ENCODE measurements at places on chromosomes 4 and X.

- no peak for DNase-seq
Observed at GRCh38 chrX:77444545-77444944, 2.6 kb upstream of the FGF16 start.

DNA sequence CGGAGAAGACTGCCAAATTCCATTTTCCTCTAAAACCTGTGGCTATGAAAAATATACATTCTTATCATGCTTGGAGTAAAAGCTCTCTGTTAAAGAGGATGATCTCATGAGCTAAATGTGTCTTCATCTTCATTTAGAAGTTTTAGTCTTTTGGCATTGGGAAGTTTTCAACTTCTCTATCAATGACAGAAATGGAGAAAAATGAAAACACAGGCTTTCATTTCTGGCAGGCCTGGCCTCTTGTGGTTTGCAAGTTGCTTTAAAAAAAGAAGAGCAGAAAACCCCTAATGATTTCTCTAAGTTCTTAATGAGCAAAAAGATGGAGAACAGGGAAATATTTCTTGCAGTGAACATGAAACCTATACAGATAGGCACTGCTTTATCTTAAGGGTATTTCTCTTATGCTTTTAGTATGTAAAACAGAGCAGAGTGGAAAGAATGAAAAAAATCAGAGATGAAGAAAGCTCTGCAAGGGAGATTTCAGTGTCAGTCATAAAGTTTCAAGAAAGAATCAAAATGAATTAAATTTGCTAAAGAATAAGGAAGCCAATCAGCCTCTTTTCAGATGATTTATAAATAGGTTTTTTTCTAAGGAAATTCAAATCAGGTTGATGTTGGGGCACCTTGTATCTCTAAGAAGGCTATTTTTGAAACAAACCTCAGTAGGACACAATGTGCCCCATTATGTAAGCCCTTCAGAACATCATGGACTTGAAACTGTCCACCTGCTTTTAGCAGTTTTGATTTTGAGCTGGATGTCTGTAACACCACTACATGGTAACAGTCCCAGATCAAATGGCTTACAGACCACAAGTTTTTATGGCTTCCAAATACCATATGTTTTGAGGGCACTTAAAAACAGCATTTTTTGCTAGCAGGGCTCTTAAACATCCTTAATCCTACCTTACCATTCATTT, 225.0 kb downstream of the GRIA3 start:
- DNase-seq: no peak

DNA sequence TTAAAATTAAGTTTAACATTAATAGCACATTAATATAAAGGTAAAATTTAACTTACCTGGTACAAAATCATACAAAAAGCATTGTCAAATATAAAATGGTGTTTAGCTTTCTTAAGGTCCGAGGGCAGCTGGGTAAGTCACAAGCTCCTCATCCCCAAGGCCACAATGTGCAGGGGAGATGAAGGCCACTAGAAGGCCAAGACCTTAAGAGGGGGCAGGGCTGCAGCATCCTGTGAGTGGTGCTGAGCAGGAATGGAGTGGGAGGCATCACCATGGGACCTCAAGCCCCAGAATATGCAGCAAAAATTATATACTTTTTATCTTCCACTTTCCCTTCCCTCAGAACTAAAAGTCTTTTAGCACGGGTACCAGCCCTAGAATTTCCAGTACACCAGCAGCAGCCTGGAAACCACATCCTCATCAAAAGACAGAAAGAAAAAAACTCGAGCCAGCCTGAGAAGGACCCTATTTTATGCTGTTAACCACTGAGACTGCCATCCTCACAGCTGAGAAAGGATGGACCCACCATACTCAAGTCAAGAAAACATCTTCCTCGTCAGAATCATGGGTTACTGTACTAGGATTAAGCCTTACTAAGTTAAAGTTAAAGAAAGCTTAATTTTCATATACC, 13.0 kb upstream of the RHOXF2 start:
- DNase-seq: no peak

DNA sequence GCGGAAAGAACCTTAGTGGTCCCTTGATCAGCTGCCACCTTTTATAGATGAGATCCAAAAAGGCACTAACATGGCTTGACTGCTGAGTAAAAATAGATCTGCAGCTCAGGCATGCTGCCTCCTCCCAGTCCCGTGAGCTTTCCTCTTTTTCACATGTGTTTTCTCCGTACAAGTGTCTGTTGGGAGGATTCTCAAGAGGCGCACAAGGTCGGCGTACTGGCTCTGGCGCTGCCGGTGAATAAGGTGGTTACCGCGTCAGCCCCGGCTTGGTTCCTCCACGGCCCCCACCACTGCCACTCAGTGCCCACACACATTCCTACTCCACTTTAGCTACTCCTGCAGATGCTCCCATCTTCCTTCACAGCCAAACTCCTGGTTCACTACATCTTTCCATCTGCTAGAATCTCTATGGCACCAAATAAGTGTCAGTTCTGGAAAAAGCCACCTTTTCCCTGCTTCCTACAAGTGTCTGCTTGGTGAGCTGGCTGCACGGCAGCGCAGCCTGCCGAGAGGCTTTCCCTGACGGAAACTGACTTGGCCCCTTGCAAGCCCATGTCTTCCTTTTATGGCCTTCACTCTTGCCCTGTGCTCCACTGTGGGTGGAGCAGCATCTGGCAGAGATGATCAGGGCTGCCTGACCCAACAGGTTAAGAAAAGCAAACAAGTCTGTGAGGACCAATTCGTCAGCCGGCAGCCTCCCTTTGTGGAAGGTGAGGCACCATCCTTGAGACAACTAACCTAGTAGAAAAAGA, 99.8 kb downstream of the KLHL8 start:
- no peak for DNase-seq

DNA sequence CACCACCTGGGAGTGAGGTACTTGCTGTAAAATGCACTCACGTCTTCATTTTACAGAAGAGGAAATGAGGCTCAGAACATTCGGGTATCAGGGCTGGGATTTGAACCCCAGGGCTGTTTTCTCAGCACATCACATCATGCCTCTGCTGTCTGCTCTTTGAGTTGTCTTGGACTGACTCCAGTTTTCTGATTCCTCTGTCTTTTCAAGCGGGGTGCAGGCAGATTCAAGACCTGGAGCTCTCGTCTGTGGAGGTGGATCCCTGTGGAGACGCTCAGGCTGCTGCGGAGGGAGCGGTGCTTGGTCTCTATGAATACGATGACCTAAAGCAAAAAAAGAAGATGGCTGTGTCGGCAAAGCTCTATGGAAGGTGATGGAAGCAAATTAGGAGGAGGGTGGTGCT, 6.3 kb downstream of the LAP3 start:
- DNase-seq: no peak

DNA sequence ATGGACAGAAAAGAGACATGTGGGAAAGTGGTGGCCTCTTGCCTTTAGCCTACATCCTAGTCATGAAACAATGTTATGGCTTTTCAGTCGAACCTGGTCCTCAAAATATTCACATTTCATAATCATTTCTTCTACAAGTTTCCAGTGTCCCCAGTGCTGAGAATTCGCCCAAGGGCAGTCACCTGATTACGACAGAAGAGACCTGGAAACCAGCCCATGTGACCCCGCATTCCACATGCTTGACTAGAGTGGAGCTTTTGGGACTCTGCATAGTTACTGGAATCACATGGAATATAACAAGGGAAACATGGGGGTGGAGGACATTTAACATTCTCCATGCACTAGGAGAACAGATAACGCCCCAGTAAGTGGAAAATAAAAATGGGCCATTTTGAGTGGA, 100.1 kb downstream of the PPARGC1A start:
- no peak for DNase-seq

- no peak for DNase-seq
Observed at GRCh38 chrX:69319376-69319775, 154.1 kb upstream of the PJA1 start.

- no peak for DNase-seq
Observed at GRCh38 chr4:78644744-78645330, 93.3 kb downstream of the ANXA3 start.

- peak; percentile 17 for DNase-seq
Observed at GRCh38 chrX:65985922-65986588, 53.8 kb downstream of the VSIG4 start.

- DNase-seq: no peak
Observed at GRCh38 chrX:2967998-2968909, 38.1 kb upstream of the ARSH start.

GRCh38 chr4:4602468-4602867, 60.6 kb upstream of the STX18 start:
- no peak for DNase-seq

- no peak for DNase-seq
Observed at GRCh38 chr4:185020293-185020808, 2.1 kb downstream of the HELT start.

DNA sequence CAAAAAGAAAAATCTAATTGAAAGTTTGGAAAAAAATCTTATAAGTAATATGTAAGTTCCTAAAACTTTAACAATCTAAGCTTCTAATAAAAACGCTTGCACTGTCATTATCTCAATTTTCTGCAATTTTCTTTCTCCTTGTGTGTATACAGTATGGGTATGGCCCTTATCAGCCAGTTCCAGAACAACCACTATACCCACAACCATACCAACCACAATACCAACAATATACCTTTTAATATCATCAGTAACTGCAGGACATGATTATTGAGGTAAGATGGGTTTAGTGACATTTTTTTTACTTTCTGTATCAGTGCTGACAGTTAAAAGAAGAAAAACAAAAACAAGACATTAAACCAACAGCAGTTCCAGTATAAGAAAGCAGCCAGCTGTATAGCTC, 4.9 kb downstream of the STATH start:
- no peak for DNase-seq

GRCh38 chrX:137573324-137574101, 7.6 kb downstream of the ZIC3 start:
- no peak for DNase-seq

DNA sequence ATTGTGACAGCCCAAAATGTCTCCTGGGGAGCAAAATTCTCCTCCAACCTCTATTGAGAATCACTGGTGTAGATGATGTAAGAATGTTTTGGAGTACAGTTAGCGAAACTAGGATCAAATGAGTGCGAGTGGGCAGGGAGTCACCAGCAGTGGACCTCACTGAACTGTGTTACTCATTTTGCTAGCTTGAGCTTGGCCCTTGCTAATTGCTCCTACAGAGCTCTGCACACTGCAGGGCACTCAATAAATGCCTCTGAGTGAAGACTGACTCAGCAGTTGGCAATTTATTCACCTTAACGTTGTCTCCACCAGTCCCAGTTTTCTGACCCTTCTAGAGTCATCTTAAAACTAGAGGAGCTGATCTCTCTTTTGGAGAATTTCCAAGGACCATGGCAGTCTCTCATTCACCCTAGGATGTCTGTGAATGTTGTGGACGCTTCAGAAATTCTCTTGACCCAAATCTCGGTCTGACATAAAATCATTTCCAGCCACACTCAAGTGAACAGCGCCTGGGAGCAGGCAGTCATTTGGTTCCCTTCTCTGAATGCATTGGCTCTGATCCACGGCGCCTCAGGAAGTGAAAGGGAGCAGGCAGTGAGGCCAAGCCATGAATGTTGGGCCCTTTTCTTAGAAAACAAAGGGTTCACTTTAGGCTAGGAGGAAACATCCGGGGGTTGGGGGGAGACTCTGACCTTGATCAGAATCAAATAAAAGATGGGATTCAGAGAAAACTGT, 148.1 kb downstream of the NWD2 start:
- DNase-seq: no peak

DNA sequence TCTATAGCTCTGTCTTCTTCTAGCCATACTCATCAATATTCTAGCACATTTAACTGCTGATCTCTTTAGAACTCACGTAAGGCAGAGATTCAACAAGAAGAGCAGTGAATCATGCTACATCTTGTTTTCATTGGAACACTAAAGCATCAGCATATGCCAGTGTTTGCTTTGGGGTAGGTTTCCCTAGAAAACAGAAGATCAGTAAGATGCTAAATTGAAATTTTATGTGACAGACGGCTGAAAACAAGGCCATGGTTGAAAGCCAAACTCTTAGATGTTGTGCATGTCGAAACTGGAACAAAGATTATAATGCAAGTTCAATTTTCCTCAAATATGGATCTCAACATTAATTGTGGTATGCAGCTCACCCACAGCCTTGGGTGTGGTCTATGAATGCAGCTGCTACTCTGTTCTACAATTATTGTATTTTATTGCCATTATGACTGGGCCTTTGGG, 107.6 kb downstream of the PDLIM5 start:
- no peak for DNase-seq

- DNase-seq: no peak
Observed at GRCh38 chr4:147874109-147874508, 142.2 kb downstream of the ARHGAP10 start.

DNA sequence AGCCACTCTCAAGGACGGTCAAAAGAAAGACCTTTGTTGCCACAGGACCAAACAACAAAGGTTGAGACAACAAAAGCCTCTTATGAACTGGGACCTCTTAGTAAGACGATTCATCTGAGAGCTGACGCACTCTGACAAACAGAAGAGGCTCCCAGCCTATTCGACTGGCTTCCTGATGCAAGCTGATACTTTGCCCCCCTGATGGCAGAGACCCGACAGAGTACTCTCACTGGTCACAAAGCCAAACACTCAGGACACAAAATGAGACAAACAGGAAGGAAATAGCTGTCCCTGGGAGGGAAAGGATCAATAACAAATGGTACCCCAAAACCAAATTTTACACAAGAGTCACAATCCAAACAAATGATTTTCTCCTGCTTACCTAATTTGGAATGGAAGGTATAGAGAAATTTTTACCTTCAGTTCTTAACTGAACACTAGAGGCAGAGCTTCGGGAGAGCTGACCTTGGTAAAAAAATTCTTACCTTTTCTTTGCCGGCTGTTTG, 75.2 kb upstream of the PLAC8 start:
- DNase-seq: no peak

DNA sequence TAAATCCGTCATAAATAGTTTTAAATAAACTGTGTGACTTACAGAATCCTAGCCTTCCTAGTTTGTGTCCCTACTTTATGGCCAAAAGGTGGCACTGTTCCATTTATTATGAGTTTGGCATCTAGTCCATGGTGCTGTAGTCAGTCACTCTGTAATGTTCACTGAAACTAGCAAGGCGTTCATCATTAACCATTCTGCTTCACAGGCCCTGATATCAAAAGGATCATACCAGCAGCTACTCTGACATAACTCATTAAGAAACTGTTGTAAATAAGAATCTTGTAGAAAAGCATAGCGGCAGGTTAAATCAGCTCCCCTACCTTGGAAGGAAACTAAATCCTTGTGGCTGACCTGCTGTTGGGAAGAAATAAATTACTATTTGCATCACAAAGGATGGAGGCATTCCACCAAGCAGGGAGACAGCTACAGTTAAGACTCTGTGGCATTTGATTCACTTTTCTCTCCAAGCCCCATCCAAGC, 919.6 kb upstream of the DIAPH2 start:
- no peak for DNase-seq

- DNase-seq: no peak
Observed at GRCh38 chrX:131923614-131924250, 99.4 kb upstream of the STK26 start.

DNA sequence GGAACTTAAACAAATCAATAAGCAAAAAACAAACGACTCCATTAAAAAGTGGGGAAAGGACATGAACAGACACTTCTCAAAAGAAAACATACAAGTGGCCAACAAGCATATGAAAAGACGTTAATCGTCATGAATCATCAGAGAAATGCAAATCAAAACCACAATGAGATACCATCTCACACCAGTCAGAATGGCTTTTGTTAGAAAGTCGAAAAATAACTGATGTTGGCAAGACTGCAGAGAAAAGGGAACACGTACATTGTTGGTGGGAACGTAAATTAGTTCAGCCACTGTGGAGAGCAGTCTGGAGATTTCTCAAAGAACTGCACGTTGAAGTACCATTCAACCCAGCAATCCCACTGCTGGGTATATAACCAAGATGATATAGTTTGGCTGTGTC, 23.7 kb downstream of the NEUROG2 start:
- no peak for DNase-seq

GRCh38 chr4:148164557-148164956, 277.7 kb downstream of the NR3C2 start:
- no peak for DNase-seq

- no peak for DNase-seq
Observed at GRCh38 chr4:81745050-81745449, 273.3 kb upstream of the RASGEF1B start.
